ENCODE measurements at places on chromosomes 4 and X.

DNA sequence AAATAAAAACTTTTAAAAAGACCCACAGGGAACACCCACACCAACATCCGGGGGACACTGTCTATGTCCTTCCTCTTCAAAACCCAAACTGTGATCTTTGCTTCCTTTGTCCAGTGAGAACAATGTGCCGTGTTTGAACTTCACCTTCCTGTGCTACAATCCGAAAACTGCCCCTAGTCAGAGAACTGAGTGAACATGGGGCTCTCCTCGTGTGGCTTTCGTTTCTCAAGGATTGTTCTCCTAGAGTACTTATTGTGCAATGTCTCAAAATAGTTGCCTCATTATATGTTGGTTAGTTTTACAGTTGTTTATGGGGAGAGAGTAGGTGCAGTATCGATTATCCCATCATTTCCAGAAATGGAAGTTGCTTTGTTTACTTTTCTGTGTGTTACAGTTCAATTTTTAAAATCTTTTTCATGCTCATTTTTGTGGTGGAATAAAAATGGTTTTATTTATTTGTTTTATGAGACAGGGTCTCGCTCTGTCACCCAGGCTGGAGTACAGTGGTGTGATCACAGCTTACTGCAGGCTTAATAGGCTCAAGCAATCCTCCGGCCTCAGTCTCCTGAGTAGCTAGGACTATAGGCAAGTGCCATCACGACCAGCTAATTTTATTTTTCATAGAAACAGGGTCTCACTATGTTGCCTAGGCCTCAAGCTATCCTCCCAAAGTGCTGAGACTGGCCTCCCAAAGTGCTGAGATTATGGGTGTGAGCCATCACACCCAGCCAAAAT lies 29.9 kb downstream of the RBMX start:
- DNase-seq: no peak

DNA sequence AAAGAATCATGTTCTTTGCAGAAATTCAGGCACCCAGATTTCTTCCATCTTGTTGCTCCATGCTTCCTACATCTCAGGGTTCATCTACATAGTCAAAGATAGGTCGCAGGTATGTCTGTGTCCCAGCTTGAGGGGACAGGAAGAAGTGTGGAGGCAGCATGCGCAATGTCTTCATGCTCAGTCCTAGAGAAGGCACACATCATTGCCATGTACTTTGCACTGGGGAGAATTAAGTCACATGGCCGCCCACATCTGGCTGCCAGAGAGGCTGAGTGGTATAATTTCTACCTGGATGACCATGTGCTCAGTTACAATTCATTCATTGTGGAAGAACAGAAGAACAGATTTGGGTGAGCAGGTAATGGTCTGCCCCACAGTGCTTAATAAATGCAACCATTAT lies 54.1 kb downstream of the GAB1 start:
- no peak for DNase-seq

DNA sequence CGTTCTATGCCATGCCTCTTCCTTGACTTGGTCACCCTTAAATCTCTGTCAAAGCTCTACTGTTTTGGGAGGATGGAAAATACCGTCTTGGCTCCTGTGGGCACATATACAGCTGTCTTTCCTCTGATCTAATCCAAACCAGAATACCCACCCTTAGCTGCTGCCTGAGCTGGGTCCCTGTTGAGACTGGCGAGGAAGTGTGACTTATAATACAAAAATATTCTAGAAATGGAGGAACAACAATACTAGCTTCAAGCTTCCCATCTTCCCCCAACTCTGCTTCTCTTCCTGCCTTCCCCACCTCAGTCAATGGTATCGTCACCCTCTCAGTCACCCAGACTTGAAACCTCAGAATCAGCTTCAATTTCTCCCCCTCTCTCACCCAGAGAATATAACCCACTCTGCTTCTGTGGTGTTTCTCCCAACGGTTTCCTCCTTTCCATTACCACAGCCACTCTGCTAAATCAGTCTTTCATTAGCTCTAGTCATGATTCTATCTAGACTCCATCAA lies 599 bp upstream of the IL2RG start:
- no peak for DNase-seq

DNA sequence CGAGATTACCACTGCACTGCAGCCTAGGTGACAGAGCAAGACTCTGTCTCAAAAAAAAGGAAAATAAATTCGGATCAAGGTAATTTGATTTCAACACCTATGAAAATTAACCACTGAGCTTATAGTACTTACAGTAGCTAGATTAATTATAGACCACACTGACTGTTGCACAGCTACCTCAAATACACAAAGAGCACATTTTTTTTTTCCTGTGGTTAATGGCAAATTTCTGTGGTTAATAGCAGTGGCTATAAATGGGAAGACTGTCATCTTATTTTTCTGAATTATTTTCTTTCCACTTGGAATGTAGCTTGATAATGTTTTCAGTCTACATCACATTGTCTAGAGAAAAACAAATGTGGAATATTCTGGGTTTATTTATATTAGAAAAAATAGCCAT lies 1661.6 kb upstream of the PCDH7 start:
- DNase-seq: no peak

DNA sequence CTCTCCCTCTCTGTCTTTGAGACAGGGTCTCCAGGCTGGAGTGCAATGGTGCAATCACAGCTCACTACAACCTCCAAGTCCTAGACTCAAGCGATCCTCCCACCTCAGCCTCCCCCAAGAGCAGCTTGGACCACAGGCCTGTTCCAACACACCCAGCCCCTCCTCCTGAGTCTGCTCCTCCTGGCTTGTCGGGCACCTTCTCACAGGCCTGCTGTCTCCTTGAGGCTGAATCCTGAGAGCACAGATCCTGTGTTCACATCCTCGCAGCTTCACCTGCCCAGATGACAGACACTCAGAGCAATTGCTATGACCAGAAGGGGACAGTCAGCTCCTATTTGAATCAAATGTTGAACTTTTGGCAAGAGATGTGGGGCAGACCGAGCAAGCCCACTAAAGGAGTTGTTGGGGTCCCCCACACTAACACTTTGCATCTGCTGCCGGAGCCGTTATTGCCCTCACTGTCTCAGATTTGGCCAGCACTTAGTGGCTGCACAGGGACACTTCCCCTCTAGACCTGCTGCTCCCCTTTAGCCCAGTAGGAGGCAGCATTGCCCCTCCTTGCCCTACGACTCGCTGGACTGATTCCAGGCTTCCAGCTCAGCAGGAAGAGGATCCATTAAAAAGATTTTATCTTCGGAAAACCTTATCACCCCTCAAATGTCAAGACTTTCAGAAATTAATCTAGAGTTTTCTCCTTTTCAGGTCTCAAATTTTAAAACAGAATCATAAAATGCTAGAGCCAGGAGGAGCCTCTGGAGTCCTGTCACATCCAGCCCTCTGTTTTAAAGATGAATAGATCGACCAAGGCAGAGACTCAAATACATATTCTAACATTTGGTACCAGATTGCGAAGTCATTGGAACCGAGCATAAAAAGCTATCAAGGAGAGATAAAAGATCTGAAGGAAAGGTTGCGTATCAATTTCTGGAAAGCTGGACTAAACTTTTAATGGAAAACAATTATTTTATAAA lies 113.7 kb downstream of the USP46 start:
- peak; percentile 35 for DNase-seq

DNA sequence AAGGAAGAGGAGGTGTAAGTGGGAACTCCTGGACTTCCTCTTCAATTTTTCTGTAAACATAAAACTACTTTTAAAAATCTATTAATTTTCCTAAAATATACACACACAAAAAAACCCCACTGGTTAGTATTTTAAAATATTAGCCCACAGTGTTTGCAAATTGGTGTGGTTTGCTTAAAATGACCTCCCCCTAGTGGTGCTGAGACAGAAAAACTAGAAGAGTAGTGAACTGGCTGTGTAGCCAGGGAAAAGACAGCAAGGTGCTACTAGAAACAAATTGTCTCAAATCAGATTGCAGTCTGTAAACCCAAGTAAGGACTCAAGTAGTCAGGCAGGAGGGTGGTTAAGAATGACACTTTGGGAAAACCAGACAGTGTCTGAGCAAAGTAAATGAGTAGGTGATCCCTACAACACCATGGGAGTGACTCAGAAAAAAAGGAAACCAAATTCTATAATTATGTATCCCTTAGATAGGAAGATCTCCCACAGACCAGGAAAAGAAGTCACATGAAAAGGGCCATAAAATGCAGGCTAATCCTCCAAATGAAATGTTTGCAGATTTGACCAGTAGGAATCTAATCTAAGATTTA lies 26.0 kb downstream of the AMTN start:
- DNase-seq: no peak

GRCh38 chr4:7375427-7375826 lies 59.3 kb downstream of the PSAPL1 start:
- DNase-seq: no peak

GRCh38 chr4:183182873-183183725 lies 84.0 kb downstream of the WWC2 start:
- DNase-seq: no peak

DNA sequence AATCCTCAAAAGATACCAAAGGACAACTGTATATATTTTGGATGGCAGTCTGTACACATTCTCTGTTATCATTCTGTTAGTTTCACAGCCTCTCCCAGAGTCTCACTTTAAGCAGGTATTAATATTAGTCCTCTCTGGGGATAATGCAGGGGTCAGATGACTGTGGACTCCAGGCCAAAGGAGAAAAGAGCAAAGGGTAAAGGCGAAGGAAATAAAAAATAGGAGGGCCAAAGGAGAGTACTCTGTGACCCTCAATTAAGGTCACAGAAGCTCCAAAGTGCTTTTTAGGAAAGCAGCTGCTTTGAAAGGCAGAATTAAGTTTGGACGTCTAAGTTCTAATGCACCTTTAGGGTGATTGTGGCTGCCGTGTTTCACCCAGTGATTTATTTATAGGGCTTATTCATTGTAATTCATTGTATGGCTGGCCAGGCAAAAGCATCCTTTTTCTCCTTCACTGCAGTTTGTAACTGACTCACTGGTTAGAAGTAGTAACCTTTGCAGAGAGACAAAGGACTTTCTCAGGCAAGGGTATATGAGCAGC lies 7.8 kb downstream of the MSMO1 start:
- no peak for DNase-seq

- no peak for DNase-seq
Observed at GRCh38 chr4:150004481-150004880, 73.8 kb upstream of the DCLK2 start.

GRCh38 chrX:69285881-69286564 lies 120.8 kb upstream of the PJA1 start:
- DNase-seq: peak; percentile 13

DNA sequence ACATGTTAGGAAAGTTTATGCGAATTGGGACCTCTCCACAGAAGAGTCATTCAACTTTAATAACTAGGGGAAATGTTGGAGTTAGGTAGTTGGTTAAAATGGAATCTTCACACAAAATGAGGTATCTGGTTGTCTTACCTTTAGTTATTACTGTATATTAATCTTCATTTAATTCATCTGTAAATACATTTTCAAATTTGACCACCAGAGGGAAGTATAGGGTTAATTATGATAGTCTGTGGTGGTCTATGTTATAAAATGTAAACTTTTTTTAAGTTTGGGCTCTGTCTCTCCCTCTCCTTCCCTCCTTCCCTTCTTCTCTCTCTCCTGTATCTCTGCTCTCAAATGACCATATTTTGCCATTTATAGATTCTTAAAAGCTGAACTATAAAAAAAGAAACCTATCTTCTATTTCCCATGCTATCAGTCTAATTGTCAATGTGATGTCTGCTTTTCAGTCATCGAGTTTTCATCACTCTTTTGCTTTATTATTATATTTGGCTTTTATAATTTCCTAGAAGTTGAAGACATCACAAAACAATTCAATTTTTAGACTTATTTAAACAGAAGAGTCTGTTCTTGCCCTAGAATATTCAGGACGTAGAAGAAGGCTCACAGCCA lies 49.8 kb downstream of the TMEM144 start:
- no peak for DNase-seq

GRCh38 chr4:163107754-163108153 lies 58.9 kb downstream of the NAF1 start:
- no peak for DNase-seq

DNA sequence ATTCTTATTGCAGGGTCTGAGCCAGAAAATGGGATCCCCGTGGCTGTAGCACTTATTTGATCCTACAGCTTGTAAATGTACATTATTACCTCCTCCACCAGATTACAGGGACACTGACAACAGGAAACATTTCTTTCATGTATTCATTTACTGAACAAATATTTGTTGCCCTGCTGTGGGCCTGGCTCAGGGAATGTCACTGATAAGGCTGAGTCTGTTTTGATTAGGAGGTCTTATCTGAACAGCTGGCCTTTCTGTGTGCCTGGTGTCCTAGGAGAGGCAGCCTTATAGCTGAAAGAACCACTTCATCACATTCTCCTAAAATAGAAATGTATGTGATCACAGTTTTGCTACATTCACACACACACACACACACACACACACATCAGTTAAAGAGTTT lies 45.5 kb upstream of the PROM1 start:
- DNase-seq: no peak

- DNase-seq: no peak
Observed at GRCh38 chr4:180832073-180832472, 1411.1 kb upstream of the TENM3 start.

DNA sequence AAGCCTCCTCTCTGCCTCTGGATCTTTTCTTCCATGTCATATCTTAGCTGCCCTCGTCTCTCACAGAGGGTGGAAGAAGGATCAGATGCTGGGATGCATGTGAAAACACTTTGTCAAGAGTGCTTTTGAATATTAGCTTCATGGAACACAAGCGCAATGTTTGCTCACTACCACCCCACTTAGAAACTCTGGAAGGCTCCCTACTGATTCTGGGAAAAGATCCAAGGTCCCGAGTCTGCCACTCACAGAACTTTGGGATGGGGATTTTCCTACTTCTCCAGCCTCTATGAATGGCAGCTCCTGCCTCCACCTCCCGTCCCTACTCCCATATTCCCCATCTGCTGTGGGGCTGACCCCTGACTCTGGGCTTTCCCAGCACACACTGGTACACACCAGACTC lies 40.2 kb upstream of the CRMP1 start:
- no peak for DNase-seq

DNA sequence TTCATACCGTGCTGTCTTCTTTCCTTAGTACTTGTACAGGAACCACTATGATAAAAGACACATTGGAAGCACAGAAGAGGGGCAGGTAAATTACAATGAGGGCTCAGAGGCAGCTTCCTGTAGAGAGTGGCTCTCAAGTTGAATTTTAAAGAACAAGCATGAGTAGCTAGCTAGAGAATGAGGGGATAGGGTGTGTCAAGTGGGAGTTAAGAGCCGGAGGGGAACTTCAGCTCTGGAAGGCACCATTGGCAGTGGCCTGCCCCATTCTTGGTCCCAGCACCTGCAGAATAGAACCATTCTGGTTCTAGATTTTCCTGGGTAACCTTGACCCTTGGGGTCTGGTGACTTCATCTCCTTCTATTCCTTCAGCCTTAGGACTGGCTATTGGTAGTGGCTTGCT lies 34.0 kb upstream of the JADE1 start:
- no peak for DNase-seq

GRCh38 chrX:73829890-73830466 lies 267.0 kb downstream of the CHIC1 start:
- DNase-seq: no peak

GRCh38 chr4:101393256-101393655 lies 45.9 kb upstream of the PPP3CA start:
- DNase-seq: no peak
